ENCODE measurements at places on chromosomes 5 and 9.

GRCh38 chr5:103232393-103232999 lies 26.1 kb upstream of the MACIR start:
- DNase-seq, result no peak

DNA sequence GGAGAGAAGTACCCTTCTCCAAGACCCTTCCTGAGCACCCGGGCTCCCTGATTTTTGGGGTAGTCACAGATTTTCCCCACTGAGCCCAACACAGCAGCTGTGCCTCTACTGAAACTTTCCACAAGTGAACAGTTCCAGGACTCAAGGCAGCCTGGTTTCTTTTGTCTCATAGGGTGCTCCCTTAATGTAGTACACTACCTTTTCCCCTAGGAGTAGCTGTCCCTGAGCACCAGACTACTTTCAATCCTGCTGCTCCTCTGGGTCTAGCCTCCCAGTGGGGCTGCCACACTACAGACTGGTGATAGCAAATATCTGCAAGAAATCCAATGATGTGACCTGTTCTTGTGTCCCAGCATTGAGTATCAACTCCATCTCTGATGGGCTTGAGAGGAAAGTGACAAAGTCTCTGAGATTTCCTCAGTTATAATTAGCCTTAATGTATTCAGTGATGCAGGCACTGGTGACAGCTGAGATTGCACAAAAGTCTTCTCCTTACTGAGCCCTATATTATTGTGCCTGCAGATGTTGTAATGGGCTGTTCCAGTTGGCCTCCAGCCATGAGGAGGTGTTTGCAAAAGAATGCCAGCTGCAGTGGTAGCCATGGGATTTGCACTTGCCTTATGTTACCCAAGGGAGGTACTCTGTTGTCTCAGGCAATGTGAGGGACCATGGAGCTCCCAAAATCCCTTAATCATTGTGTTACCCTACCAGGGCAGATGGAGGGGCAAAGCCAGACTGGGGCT lies 1802.5 kb downstream of the EFNA5 start:
- DNase-seq, result no peak

DNA sequence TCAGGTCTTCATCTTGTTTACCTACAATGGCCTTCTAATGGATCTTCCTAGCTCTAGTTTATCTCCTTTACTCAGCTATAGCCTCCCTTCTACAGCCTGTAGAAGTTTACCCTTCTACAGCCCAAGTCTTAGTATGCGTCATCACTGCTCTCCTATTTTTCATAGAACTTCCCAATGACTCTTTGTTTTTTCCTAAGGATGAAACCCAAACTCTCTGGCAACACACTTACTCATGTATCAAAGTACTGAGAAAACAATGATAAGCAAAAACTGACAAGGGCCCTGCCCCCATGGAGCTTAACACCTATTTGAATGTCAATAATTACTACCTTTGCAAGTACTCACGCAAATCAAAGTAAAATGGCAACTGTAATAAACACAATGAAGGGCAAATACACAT lies 33.7 kb downstream of the LEAP2 start:
- DNase-seq, result no peak

DNA sequence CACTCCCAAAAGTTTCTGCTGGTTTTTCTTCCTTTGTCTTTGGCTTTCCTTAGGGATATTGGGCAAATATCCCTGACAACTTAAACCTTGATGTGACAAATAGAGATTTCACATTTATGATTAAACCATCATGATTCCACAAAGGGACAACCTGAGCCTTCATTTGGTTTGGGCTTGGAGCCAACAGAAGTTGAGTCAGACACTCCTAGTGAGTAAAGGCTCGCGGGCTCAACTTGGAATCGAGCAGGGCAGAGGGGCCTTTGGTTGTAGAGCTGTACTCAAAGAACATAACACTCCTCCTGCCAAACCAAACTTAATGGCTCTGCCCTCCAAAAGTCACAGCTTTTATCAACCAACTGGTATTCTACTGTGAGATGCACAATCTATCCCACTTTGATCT lies 290.2 kb upstream of the MAP3K1 start:
- no peak for DNase-seq

DNA sequence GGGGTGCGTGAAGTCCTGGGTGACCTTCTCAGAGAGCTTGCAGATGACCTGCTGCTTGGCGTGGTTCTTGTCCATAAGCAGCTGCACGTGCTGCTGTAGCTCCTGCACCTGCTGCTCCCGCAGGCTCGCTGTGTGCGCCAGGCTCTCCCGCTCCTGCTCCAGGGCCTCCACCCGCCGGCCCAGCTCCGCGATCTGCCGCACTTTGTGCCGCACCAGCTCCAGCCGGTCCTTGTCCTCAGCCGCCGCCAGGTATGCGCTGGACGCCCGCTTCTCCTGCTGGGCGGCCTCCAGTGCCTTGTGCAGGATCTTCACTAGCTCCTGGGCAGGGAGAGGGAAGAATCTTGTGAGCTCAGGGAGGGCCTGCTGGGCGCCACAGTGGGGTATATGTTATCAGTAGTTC lies 28.5 kb upstream of the CORO2A start:
- DNase-seq, result no peak

- DNase-seq, result no peak
Measured at GRCh38 chr5:139808481-139809330, 13.1 kb downstream of the PSD2 start.

- no peak for DNase-seq
Measured at GRCh38 chr5:84218546-84218945, 166.1 kb downstream of the EDIL3 start.

DNA sequence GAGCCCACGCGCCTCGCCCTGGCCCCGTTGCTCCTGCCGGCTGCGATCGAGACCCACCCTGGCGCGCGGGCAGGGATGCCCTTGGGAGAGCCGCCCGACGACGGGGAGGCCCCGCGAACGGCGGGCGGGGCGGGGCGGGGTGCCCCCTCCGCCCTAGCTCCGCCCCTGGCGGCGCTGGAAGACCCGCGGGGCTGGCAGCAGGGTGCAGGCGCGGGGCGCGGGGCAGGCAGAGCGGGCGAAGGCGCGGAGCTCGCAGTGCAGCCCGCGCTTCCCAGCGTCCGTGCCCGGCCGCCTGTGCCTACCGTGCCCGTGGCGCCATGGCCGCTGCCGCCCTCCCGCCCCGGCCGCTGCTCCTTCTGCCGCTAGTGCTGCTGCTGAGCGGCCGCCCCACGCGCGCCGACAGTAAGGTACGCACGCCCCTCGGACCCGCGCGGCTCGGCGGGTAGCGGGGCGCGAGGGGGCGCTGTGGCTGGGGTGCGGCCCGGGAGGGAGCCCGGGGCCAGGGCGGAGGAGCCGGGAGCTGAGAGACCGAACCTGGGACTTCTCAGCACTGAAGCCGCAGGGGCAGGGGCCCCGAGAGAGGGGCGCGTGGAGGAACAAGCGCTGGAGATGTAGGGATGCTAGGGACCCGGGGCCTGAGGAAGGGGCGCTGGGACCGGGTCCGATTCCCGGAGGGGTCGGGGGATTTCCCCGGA lies at the start of gene OLFML2A:
Gene OLFML2A, plus strand, starts transcription at position 180 of the 695 bp plus-strand sequence. Its CDS starts 138 bp downstream, at position 318.
- DNase-seq, result no peak

DNA sequence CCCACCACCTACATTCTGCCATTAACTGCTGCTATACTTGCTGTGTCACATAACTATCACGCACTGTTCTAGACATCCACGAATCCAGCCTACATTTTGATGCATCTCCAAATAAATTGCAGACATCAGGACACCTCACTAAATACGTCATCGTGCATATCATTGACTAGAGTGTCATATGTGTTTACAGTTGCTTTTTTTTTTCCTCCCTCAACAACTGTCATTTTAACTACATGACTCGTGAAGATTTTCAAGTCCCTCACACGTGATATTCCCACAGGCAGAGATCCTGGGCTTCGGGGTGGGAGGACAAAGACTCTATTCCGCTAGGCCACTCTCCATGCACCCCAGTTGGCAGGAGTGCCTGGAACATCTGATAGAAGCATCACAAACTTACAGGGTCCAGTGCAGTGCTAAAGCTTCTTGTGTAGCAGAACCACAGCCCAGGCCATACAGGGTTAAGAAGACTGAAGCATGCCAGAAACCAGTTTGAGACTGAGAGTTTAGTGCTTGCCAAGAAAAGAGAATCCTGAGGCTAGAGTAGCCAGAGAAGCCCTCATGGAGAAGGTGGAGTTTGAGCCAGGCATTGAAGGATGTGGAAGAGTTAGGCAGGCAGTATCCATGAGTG lies 1.1 kb downstream of the PCYOX1L start:
- no peak for DNase-seq

DNA sequence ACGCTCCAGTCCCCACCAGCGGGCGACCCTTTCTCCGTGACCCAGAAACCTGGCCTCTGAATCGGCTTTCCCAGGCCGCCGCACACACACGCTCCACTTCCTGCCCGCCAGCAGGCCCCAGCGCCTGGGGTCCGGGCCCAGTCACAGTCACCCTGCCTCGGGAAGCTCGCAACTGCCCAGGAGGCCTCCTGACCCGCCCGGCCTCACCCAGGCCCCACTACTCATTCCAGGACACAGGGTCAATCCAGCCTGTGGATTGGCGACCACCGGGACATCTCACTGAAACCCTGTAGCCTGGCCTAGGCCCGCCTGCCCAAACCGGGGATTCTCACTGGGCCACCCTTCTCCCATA lies 2.7 kb upstream of the IRX4 start:
- DNase-seq, result no peak

DNA sequence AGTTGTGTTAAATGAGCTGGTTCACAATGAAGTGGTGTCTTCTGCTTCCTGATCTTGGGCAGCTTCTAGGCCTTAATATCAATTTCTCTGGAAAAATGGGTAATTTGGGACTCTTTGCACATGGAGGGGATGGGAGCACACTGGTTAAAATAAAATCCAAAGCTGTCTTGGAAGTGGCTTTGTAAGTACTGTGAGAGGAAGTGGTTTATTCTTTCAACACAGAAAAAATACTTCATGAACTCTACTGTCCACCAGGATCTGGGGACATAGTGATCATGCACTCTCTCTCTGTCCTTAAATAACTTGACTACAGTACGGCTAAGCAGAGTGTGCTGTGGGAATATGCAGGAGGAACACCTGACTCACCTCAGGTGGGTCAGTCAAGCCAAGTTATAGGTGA lies 2.4 kb downstream of the PCYOX1L start:
- no peak for DNase-seq

DNA sequence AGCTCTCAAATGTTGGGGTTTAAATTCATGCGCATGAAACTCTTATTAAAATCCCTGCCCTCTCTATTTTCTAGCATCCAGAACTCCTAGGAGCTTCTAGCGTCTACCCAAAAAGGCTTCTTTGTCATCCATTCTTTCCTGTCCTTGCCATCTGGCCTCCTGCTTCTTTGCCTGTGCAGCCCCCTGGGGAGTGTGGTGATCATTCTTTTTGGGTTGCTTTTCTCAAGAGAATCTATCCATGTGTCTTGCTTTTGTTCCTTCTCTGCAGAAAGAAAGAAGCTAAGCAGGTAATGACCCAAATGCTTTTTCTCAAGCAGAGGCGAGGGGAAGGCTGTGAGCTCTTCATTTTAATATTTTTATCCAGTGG lies 26.6 kb downstream of the SKP2 start:
- no peak for DNase-seq

- no peak for DNase-seq
Measured at GRCh38 chr5:123787635-123788034, 275.7 kb downstream of the CSNK1G3 start.

- no peak for DNase-seq
Measured at GRCh38 chr9:113247640-113248039, 26.3 kb downstream of the SLC31A1 start.

DNA sequence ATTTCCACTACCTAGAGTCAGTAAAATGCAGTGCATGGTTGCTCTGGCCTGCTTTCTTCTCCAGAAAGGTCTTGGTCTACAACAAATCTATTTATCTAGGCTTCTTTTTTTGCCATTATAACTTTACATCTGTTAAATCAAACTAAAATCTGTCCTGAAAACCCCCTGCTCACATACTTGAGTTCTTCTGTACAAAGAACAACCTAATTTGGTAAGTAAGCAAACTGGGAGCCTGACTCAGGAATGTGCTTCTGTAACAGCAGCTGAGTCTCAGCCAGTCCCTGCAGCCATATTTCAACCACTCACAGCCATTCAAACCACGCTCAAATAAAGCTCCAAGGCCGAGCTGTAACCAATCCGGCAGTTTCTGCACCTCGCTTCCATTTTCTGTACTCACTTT lies 95.8 kb downstream of the PLPP1 start:
- no peak for DNase-seq

GRCh38 chr9:98775831-98776441 lies 20.4 kb downstream of the ANKS6 start:
- no peak for DNase-seq

DNA sequence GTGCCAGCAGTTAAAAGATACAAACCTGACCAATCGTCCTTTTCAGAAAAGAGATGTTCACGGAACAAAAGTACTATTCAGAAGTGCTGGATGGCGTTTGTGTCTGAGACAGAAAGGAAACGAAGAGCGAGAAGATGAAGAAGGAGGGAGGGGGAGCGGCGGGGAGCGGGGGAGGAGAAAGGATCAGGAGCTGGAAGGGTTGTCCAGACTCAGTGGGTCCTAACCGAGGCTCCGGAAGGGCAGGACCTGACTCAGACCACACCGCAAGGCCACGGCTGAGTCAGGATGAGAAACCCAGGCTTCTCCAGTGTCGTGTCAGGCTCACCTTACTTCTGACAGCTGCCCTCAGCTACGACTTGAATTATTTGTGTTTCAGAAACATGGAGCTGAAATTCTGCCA lies 46.2 kb downstream of the PAX5 start:
- no peak for DNase-seq
